ENCODE measurements at places on chromosomes 4 and X.

GRCh38 chrX:38249965-38250364 lies 29.3 kb upstream of the SRPX start:
- DNase-seq = no peak

- no peak for DNase-seq
Measured at GRCh38 chr4:19239565-19239964, 1012.1 kb upstream of the SLIT2 start.

DNA sequence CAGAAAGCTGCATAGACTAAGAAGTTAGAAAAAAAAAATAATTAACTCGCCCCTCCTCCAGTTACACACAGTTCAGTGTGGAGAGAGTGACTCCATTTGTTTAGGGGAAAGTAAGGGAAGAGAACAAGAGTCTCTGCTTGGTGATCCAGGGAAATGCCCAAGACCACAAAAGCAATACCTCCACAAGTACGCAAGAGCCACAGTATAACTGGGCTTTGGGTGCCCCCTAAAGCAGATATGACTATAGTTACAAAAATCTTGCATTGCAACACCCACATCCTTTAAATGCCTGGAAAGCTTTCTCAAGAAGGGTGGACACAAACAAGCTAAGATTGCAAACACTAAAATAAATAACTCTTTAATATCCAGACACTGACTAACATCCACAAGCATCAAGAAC lies 164.2 kb upstream of the NRK start:
- no peak for DNase-seq

DNA sequence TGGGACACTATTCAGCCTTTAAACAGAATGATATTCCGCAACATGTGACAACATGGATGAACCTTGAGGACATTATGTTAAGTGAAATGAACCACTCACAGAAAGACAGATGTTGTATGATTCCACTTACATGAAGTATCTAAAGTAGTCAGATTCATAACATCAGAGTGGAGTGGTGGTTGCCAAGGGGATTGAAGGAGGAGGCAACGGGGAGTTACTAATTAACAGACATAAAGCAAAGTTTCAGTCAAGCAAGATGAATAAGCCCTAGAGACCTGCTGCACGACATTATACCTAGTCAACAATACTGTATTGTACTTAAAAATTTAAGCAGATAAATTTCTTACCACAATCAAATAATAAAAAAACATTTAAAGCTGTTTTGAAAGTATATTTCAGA lies 105.0 kb upstream of the NR0B1 start:
- DNase-seq = no peak

DNA sequence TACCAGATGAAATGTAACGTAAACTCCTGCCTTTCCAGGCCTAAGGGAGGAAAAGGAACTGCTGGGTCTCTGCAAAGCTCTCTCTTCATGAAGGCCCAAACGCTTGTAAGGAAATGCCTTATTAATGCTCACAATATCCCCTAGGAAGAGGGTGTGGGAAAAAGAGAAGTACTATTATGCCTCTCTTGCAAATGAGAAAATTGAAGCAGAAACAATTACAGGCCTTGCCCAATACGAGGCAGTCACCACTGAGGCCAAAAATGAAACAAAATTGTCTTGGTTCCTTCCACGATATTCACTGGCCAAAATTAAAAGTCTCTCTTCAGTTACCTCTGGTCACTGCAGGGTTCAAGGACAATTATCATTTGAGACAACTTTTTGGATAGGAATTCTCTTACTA lies 3.2 kb downstream of the SCARB2 start:
- no peak for DNase-seq

DNA sequence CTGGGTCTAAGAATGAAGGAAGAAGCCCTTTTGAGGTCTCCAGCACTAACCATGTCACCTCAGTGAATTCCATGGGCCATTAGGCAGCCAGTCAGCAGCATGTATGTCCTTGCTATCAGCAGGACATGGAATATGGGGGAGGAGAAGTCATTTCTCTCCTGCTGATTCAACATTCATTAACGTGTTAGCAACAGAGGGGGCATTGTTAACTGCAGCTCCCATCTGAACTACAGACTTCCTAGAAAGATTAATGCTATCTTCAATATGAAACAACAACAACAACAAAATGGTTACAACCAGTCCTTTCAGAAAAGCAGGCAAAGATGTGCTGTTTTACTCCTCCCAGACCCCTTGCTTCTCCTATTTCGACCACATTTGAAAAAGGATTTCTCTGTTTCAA lies 120.4 kb upstream of the SLC34A2 start:
- DNase-seq = no peak

GRCh38 chrX:40144576-40144975 lies 46.8 kb upstream of the BCOR start:
- no peak for DNase-seq

DNA sequence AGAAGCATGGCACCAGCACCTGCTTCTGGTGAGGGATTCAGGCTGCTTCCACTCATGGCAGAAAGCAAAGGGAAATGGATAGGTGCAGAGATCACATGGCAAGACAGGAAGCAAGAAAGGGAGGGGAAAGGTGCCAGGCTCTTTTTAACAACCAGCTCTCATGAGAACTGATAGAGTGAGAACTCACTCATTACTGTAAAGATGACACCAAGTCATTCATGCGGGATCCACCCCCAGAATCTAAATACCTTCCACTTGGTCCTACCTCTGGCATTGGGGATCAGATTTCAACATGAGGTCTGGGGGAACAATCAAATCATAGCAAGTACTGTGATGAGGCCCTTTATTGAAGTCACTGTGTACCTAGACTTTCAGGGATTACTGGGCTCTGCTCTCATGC lies 72.0 kb upstream of the PRDM5 start:
- DNase-seq = no peak

DNA sequence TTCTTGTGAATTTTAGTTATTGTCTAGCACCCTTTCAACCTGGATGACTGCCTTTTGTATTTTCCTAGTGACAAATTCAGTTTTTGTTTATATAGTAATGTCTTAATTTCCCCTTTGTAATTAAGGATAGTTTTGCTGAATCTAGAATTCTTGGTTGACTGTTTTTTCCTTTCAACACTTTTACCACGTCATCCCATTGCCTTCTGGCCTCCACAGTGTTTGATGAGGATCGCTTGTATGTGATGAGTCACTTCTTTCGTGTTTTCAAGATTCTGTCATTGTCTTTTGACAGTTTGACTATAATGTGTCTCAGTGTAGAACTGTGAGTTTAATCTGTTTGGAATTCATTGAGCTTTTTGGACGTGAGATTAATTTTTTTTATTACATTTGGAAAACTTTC lies 30.1 kb downstream of the KDM6A start:
- no peak for DNase-seq

DNA sequence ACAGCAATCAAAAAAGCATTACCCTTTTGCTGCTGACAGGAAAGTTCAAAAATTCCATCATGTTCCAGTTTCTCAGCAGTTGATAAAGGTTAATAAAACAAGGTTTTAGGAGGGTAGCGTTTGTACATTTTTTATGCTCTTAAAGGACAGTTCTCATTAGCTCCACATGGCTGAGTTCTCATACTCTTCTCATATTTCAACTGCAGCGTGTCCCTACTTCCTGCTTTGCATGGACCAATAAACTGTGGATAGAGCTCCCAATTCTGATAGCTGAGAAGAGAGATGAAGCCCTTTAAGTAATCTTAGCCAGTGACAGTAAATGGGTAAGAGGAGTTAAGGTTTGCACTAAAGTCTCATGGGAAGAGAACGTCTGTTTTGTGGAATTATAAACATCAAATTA lies 53.5 kb downstream of the SPANXA2 start:
- DNase-seq = no peak

Data from activated CD8-positive, alpha-beta memory T cell treated with anti-CD3 and anti-CD28 coated beads for 4 hours (primary cell).